ENCODE measurements at places on chromosomes 1 and 21.

DNA sequence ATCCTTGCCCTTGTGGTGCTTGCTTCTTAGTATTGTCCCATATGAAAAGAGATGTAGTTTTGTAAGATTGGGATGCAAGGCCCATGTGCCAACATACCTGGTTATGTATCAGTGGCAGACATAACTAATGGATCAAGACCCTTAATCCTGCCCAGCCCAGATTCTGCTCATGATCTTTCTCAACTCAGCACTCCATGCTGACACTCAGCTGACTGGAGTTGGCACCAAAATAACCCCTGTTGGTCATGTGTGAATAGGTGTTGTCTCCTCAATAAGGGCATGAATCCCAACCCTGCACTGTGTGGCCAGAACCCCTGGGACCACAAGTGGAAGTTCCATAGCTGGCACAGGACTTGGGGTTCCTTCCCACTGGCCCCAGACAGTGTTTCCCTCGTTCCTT is 13.9 kb upstream of the CNR2 start:
- DNase-seq: no peak

DNA sequence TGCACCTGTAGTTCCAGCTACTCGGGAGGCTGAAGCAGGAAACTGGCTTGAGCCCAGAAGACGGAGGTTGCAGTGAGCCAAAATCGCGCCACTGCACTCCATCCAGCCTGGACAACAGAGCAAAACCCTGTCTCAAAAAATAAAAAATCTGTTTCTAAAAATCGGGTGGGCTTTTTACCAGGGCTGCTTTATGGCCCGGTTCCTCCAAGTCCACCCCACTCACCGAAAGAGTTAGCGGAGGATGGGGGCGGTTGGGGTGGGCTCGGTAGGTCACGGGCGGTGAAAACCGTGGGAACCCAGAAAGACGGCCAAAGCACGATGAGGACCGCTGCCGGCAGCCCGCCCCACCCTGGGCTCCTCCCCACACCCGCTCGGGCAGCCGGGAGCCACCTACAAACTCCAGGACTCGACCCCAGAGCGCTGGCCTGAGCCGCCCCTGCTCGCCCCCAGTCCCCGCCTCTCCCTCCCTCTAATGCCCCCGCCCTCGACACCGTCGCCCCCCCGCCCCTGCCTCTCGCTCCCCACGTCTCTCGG is 846 bp upstream of the PER3 start:
- peak; percentile 82 for DNase-seq

- DNase-seq: no peak
Observed at GRCh38 chr1:36352910-36353878, 29.7 kb upstream of the EVA1B start.

- DNase-seq: no peak
Observed at GRCh38 chr1:19003371-19004290, 47.2 kb upstream of the IFFO2 start.

DNA sequence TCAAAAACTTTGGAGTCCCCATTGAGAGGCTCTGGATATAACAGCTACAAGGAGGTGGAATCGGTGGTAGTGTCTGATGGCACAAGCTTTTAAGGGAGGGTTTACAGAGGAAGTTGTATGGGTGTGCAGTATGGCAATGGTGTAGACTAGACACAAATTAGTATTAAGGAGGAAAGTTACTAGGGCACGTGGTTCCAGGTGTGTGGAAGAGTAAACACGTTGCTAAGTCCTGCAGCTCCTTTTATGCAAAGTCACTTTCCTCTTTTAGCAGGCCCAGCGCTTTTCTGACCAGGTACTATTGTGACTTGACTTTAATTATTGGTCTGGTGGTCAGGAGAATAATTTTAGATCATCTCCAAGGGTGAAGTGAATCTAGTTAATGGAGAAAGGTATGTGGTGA is 287.5 kb upstream of the B3GALT2 start:
- DNase-seq: no peak

DNA sequence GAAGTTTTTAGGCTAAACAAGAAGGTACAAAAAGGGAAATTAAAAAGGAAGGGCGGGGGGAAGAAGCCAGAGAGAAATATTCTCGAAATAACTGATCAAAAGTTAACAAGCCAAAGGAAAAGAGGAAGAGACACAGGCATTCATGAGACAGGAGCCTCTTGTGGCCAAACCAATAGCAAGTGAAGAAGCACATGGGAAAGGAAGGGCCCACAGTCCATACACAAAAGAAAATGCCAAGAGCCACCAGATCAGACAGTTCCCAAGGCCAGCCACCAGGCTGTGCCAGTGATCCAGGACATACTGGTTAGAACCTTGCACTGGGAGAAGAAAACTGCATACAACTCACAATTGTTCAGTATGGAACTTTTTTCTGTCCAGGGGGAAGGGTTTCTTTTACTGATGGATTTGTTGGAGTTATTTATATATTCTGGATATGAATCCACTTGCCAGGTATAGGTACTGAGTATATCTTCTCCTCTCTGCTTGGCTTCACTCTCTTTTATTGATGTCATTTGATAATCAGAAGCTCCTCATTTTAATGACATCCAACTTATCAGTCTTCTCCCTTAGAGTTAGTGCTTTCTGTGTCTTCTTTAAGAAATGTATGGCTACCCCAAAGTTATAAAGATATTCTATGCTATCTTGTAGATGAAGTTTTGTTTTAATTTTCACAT is 76.8 kb downstream of the CD46 start:
- peak; percentile 69 for DNase-seq
